ENCODE measurements at places on chromosomes 7 and 10. TPM values are rescaled to one million over a fixed set of nuclear protein-coding genes. Genes with fewer than 3 reads are reported as not detected.

PFKP gene
- total RNA-seq = 153 TPM

CCL24 gene
- not detected for total RNA-seq

PRKG1 gene
- 3.0 TPM for total RNA-seq

ITPRID1 gene
- not detected for total RNA-seq

EVX1 gene
- total RNA-seq = not detected

FAM221A gene
- 5.9 TPM for total RNA-seq

NPSR1 gene
- not detected for total RNA-seq

KRIT1 gene
- total RNA-seq = 43.1 TPM

TRIL gene
- 31.8 TPM for total RNA-seq

PRR15 gene
- total RNA-seq = under 0.01 TPM

KLHDC10 gene
- total RNA-seq = 27.1 TPM

NODAL gene
- total RNA-seq = not detected

RSBN1L gene
- 9.4 TPM for total RNA-seq

PPP1R9A gene
- 17.2 TPM for total RNA-seq

PNLIPRP2 gene
- not detected for total RNA-seq

PLXNA4 gene
- 30.2 TPM for total RNA-seq

UCMA gene
- not detected for total RNA-seq

MYL10 gene
- total RNA-seq = not detected

SEMA3A gene
- 135 TPM for total RNA-seq

GRM8 gene
- not detected for total RNA-seq

MPP7 gene
- total RNA-seq = 2.8 TPM

AKR1E2 gene
- 21.7 TPM for total RNA-seq

ATOH7 gene
- not detected for total RNA-seq

RUFY2 gene
- 23.0 TPM for total RNA-seq

OR2A1 gene
- total RNA-seq = not detected

CALCR gene
- not detected for total RNA-seq

DLX6 gene
- total RNA-seq = not detected

HTR5A gene
- not detected for total RNA-seq

MLXIPL gene
- total RNA-seq = not detected

GPR158 gene
- under 0.01 TPM for total RNA-seq

HDAC9 gene
- total RNA-seq = 7.6 TPM

ZNF398 gene
- 7.6 TPM for total RNA-seq

PDE6C gene
- not detected for total RNA-seq

ARL5B gene
- 23.1 TPM for total RNA-seq

C10orf143 gene
- total RNA-seq = 0.69 TPM

FKBP6 gene
- total RNA-seq = not detected

HOXA10 gene
- 1.8 TPM for total RNA-seq

TLL2 gene
- total RNA-seq = 0.11 TPM

CYP26C1 gene
- total RNA-seq = 1.4 TPM

EFCAB10 gene
- not detected for total RNA-seq

ASIC3 gene
- total RNA-seq = 0.09 TPM

SCART1 gene
- 0.60 TPM for total RNA-seq

CDHR1 gene
- 0.09 TPM for total RNA-seq

VWC2 gene
- not detected for total RNA-seq

CREB5 gene
- total RNA-seq = 2.1 TPM

ATG9B gene
- total RNA-seq = under 0.01 TPM

ZNF716 gene
- not detected for total RNA-seq

PTPN20 gene
- total RNA-seq = 0.11 TPM

PAPOLB gene
- total RNA-seq = 0.11 TPM

NPY gene
- total RNA-seq = not detected

FAM24B gene
- total RNA-seq = 0.76 TPM

UFSP1 gene
- total RNA-seq = 3.1 TPM
